Kidney (tissue), 22 donors: ENCODE measurements at places on chromosomes 7 and 10. TPM values are rescaled to one million over a fixed set of nuclear protein-coding genes. Genes with fewer than 3 reads are reported as not detected.

MMD2 gene
- polyA plus RNA-seq: not detected

PILRA gene
- polyA plus RNA-seq: 15.4 TPM

ELN gene
- 14.9 TPM for polyA plus RNA-seq

CCDC172 gene
- polyA plus RNA-seq: not detected

KCNH2 gene
- 1.5 TPM for polyA plus RNA-seq

MUC3A gene
- 0.65 TPM for polyA plus RNA-seq

DOCK1 gene
- polyA plus RNA-seq: 15.8 TPM

SAMD8 gene
- polyA plus RNA-seq: 5.3 TPM

INMT gene
- 34.5 TPM for polyA plus RNA-seq

ACBD7 gene
- 0.56 TPM for polyA plus RNA-seq
